ENCODE measurements at places on chromosomes 5 and 9. TPM values are rescaled to one million over a fixed set of nuclear protein-coding genes. Genes with fewer than 3 reads are reported as not detected.

- no peak for DNase-seq
Observed at GRCh38 chr9:77726289-77726688, 78.2 kb upstream of the GNA14 start.

Gene TRPM6
- 0.09 TPM for total RNA-seq

GRCh38 chr9:35070823-35071813 lies 1.3 kb downstream of the VCP start:
- DNase-seq: no peak

Gene CDKN2B
- total RNA-seq: 33.8 TPM

- DNase-seq: no peak
Observed at GRCh38 chr5:124552526-124552925, 193.9 kb downstream of the ZNF608 start.

Gene ADAMTS2
- not detected for total RNA-seq

DNA sequence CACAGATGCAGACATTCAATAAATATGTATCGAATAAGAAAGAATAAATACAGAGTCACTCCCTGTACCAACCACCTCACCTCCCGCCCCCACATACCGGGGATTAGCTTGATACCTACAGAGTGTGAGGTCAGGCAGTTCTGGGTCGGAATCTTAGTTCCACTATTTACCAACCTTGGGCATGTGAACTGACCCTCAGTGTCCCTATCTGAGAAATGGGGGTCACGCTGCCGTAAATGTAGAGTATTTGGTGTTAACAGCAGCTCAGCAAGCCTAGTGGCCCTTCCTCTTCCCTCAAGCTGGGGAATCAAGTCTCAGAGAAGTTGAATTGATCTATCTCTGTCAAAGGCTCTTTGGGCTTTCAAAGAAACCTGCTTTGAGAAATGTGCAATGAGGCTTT lies 25.4 kb downstream of the CCNJL start:
- no peak for DNase-seq

Gene SPOCK1
- 31.8 TPM for total RNA-seq

DNA sequence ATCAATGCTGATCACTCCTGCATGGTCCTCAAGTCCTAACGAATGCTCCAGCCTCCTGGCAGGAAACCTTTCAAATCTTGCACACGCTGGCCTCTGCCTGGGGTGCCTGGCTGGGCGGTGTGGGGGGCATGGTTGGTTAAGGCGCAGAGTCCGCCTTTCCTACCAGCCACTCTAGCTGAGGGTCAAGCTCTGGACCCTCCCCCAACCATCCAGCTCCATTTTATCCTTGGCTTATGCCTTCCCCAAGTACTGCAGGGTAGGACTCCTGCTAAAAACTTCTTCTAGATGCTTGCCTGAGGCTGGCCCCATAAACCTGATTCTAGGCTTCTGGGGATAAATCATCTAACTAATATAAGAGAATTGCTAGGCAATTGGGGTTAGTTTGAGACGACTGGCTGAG lies 808 bp upstream of the MVB12B start:
- DNase-seq: no peak

- no peak for DNase-seq
Observed at GRCh38 chr5:1465117-1465516, 19.9 kb upstream of the SLC6A3 start.

GRCh38 chr5:173496129-173496882 lies 120.1 kb downstream of the BOD1 start:
- no peak for DNase-seq

Gene SHOC1
- not detected for total RNA-seq

DNA sequence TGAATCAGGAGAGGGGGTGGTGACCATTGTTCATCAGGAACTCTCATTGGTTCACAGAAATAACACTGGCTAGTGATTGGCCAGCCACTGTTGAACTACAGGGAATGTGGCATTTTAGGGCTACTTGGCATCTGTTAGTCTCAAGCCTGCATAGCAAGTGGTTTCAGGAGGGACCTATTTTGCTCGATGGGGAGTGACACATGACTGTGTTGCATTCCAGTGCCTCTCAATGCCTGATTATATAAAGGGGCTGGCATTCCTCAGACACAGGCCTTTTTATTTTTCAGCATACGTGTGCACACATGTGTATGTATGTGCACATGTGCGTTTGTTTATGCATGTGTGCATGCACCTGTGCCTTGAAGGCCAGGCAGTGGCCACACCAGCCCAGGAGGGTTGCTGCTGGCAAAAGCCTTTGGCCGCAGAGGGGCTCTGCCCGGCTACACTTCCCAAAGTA lies 23.2 kb downstream of the FGD3 start:
- DNase-seq: peak; percentile 85

Gene PCDHA1
- total RNA-seq: not detected

DNA sequence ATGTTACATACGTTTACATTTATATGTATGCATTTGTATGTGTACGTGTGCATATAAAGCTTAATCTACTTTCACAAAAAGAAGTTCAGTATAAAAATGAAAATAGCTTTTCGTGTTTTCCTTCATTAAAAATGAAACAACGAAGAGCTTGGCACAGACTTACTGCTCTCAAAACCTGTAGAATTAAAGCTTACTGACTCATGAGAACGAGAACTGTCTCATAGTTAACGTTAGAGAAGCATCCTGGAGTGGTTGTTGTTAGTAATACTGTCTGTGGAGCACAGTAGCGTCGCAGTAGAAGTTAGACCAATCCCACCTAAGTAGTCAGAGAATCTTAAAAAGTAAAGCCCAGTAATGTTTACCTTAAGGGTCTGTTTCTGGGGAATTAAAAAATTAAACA lies 1.3 kb downstream of the MAT2B start:
- no peak for DNase-seq

Gene CDK5RAP2
- 113 TPM for total RNA-seq

Gene MEIKIN
- total RNA-seq: not detected
